ENCODE measurements at places on chromosomes 7 and 10.

DNA sequence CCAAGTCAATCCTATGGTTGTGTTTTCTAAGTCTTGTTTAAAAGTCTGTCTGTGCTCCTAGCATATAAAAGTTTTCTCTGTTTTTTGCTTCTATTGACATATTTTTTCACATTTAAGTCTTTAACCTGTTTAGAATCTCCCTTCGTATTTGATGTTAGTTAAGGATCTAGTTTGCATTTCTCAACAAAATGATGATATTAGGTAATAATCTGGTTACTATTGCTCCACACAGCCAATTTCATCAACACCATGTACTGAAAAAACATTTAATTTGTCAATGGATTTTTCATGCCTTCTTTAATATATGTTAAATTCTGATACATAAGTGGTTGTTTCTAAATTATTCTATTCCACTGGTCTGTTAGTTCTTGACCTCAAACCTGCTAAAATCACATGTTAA, 17.5 kb upstream of the TSGA13 start:
- DNase-seq: no peak

DNA sequence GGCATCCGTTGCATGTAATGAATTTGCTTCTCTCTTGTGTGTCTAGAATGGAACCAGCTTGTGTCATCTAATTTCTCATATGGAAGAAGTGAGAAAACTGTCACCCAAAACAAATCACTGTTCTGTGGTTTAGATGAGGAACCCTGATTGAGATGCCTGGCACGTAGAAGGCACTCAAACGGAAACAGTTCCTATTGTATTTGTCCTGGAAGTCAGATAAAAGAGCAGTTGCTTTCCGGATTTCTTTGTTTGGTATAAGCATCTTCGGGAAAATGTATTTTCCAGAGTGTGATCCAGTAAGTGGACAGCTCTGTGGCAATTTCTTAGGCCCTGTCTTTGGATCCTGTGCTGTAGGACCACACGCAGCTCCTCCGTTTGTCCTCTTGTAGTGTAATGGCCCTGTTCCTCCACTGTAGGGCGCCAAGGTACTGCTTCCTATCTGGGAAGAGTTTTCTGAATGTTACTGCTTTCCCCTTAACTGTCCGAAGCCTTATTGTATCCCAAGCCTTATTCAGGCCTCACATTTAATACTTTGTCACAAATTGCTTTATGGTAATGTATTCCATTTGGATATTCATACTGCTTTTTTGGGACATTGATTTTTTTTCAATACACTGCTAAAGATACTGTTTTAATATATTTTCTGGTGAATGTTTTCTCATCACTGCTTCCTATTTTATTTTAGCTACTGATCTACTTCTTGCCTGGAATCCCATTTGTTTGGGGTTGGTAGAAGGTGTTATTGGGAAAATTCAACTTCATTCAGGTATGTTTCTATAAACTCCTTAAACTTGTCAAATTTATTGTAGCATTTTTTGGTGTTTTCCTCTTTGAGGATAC, 24.8 kb downstream of the INPP5F start:
- DNase-seq: peak; percentile 92

GRCh38 chr10:78148216-78148960, 114.7 kb downstream of the RPS24 start:
- no peak for DNase-seq

GRCh38 chr7:113122744-113123143, 4.4 kb upstream of the SMIM30 start:
- no peak for DNase-seq

GRCh38 chr10:86899670-86900276, 57.6 kb downstream of the MMRN2 start:
- peak; percentile 81 for DNase-seq

All from astrocyte of the hippocampus (primary cell).